Neural crest cell (in vitro differentiated cells): ENCODE measurements at places on chromosomes 1 and 21. TPM values are rescaled to one million over a fixed set of nuclear protein-coding genes. Genes with fewer than 3 reads are reported as not detected.

RAB7B gene
- total RNA-seq: 4.4 and 4.5 TPM in 2 replicates

DNA sequence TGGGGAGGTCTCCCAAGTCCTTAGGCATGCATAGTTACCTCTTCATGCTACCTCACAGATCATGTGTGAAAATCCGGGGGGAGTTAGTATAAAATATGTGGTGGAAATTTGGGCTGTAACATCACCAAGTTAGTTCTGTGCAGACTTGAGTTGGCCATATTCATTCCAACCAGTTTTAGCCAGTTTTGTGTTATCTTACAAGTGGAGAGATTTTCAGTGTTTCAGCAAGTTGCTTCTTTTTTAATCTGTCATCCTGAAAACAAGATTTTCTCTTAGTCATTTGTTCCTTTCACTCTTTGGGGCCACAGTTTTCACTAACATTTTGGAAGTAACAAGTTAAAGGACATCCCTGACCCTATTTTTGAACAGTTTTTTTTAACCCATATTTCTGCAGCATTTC lies 11.3 kb downstream of the SLC25A24 start:
- DNase-seq: no peak

DNA sequence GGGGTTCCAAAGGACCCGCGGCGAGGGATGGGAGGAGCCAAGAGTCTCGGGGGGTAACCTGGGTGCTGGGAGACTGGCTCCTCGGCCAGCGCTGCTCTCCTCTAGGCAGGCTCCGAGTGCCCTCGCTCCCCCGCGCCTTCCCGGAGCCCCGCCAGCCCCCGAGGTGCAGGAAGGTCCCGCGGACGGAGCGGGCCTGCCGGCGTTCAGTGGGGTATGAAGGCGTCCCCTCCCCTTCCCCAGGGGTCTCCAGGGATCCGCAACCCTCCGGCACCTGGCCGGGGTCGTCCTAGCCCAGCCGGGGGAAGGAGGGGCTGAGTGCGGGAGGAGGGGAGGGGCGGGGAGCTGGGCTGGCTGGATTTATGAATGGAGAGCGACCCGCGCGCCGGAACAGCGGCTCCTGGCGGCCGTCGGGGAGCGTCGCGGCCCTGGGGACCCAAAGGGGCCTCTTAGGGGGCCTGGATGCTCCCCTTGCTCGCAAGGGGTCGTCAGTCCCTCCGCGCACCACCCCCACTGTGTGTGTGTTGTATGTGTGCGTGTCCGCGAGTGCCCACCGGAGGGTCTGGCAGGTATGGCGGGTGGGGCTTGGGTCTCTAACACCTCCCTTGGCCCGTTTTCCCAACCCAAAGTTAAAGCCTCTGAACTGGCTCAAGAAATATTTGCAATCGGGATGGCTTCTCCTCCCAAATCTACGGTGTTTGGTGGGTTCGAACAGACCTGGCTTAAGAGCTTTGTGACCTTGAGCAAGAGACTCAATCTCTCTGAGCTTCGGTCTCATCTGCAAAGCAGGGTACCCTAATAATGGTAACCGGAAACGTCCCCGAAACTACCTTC lies 642 bp downstream of the HCRTR1 start:
- DNase-seq: peak; percentile 75

GRCh38 chr1:117093870-117094621 lies 27.5 kb downstream of the TRIM45 start:
- DNase-seq: no peak

DNA sequence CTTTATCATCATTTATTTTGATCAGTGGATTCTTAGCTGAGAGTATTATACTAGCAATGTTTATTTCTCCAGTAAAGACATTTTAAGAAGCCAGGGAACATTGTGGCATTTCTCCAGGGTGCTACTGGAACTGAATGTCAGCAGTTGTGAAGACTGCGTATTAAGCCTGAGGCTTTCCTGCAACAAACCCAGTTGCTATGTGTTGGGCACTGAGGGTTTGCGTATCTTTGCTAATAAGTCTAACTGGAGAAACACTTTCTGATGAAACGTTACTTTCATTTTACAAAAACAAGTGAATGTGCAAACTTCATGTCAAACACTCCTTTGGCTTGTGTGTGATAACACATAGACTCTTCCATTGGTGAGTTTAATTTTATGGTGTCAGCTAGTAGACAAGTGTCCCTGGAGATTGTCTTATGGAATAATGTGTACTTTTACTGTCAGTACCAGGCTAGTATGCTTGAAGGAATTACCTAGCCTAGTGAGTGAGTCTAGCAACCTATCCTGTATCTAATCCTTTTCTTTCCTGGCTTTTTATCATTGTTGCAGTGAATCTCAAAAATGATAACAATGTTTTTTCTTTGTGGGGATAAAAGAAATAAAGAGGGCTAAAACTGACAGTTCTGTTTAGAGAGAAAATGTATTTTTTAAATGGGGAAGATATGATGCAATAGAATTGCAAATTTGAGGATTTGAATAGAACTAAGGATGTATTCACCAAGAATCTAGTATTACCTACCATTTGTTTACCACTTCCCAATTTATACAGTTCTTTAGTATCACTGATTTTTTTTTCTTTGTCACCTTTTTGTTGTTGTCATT lies 70.1 kb downstream of the MTR start:
- no peak for DNase-seq
